ENCODE measurements at places on chromosomes 5 and 9.

DNA sequence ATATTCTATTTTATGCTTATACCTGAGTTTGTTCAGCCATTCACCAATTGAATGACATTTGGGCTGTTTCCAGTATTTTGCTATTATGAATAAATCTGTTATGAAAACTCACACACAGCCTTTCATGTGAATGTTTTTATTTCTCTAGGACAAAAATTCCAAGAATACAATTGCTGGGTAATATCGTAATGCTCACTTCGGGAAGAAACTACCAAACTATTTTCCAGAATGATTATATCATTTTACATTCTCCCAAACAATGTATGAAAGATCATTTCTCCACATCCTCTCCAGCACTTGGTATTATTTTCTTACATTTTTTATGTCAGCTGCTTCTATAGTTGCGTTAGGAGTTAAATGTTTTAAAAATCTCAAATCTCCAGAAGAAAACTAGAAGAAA lies 58.3 kb upstream of the LHFPL2 start:
- DNase-seq: no peak

GRCh38 chr5:31300501-31300900 lies 107.0 kb downstream of the CDH6 start:
- DNase-seq: no peak

- DNase-seq: no peak
Measured at GRCh38 chr9:120153258-120153657, 426.7 kb downstream of the CDK5RAP2 start.

DNA sequence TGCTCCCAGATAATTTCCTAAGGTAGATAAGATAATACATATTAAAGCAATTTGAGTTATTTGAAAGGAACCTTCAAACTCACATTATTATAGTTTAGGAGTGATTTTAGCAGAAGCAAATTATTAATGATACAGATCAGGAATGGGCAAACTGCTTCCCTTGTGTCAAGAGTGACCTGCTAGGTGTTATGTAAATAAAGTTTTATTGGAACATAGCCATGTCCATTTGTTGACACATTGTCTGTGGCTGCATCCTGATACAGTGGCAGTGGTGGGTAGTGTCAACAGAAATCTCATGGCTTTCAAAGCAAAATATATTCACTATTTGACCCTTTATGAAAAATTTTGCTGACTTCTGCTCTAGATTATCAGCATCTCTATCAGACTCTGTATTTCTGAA lies 11.4 kb upstream of the BASP1 start:
- DNase-seq: no peak

DNA sequence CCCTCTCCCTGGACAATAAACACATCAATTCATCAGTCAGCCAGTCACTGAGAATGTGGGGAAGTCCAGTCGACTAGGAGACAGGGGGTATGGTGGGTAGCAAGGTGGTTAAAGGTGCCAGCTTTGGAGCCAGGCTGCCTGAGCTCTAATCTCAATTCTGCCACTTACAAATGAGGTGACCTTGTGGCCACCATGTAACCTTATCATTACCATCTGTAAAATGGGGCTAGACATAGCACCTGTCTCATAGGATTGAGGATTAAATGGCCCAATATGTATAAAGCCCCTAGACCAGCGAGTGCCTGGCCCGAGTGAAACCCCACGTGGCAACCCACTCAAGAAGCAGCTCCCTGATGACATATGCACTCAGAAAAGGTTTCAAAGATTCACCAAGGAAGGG lies 73.3 kb upstream of the TBC1D2 start:
- DNase-seq: no peak

GRCh38 chr5:141725891-141726290 lies 43.9 kb upstream of the ARAP3 start:
- DNase-seq: no peak

GRCh38 chr9:122954253-122954691 lies 13.5 kb downstream of the RABGAP1 start:
- DNase-seq: no peak

DNA sequence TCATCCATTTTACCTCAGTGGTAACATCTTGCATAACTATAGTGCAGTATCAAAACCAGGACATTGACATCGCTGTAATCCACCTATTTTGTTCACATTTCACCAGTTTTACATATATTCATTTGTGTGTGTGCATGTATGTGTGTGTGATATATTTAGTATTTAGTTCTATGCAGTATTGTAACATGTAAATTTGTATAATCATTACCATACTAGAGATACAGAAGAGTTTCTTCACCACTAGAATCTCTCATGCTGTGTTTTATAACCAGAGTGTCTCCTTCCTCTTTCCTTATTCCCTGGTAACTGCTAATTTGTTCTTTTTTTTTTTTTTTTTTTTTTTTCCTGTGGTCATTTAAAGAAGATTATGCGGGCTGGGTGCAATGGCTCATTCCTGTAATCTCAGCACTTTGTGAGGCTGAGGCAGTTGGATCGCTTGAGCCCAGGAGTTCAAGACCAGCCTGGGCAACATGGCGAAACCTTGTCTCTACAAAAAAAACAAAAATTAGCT lies 11.0 kb downstream of the RASA1 start:
- DNase-seq: no peak

DNA sequence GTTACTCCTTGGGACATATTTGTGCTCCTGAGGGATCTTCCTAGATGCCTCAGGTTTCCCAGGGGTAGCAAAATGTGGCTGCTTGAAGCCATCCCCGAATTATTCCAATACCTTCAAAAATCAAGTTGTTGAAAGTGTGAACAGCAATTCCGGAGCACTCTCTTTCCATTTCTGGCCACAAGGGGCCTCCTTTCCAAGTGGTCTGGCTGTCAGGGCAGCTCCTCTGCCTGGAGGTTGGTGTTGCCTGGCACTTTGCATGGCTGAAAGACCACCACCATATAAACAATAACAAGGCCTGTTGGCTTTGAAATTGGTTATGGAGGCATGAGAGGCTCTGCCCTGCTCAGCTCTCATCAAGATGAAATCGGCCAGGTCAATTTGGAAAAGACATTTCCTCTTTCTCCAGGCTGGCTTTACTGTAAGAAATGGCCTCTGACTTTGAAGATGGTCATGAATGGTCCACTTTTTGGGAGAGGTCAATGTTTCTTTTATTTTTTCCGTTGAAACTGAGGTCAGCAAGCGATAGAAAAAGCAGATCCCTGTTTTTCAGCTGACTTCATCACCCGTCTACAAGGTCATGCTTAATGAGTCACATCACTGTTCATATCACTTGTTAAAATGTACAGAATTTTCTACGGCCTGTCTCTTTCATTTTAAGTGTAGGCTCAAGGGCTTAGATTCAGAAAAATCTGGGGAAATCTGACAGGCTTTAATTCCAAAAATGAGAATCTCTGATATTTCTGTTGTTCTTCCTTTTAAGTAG lies 481.1 kb upstream of the ZNF608 start:
- no peak for DNase-seq

DNA sequence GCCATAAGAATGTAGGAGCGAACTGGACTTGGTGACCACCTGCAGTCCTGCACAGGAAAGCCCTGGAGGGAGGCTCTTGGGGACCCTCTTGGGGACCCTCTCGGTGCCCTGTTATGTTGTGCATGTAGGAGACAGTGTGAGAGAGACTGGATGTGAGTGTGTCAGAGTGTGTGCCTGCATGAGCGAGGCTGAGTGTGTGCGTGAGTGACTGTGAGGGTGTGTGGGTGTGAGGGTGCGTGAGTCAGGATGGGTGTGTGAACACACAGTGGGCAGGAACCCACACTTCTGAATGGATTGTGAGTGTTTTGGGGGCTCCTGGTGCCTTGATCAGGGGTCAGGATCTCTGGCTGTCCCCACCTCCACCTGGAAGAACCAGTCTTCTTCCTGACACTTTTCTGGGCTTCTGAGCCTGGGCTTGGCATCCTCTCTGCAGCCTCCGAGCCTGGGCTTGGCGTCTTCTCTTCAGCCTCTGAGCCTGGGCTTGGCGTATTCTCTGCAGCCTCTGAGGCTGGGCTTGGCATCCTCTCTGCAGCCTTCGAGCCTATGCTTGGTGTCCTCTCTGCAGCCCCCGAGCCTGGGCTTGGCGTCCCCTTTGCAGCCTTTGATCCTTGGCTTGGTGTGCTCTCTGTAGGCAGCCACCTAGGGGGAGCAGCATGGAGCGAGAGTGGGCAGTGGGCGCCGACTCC lies 25.6 kb upstream of the ANKRD33B start:
- no peak for DNase-seq

GRCh38 chr5:32151198-32151597 lies 22.9 kb downstream of the GOLPH3 start:
- DNase-seq: no peak

DNA sequence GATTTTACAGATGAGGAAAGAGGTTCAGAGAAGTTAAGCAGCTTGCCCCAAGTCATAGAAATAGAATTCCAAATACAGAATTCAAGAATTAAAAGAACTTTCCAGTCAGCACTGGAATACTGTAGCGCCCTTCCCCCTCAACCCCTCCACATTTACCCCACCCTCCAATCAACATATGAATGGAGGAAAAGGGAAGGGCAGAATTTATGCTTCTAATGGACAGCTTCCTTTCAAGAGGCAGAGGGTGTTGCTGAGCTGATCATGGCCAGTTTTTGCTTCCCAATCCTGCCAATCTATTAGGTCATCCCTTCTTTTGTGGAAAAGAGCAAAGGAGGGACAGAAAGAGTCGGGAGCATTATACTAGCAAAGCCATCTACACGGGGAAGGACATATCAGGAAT lies 39.1 kb upstream of the ANKRD31 start:
- no peak for DNase-seq

DNA sequence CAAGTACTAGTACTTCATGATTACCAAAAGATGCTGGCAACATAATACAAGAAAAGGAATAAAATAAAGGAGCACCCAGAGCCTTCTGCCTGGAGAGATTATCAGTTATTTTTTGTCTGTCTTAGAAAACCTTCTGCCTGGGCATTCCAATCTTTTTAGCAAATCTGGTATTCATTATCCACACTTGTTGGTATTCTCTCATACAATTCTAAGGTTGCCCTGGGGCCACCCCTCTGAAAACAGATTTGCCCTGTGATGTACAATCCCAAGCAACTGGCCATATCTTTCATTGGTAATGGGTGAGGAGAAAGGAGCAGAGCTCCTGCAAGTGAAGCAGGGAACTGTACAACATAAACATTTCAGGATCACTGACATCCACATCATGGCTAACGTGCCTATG lies 47.8 kb downstream of the WDR41 start:
- DNase-seq: no peak

DNA sequence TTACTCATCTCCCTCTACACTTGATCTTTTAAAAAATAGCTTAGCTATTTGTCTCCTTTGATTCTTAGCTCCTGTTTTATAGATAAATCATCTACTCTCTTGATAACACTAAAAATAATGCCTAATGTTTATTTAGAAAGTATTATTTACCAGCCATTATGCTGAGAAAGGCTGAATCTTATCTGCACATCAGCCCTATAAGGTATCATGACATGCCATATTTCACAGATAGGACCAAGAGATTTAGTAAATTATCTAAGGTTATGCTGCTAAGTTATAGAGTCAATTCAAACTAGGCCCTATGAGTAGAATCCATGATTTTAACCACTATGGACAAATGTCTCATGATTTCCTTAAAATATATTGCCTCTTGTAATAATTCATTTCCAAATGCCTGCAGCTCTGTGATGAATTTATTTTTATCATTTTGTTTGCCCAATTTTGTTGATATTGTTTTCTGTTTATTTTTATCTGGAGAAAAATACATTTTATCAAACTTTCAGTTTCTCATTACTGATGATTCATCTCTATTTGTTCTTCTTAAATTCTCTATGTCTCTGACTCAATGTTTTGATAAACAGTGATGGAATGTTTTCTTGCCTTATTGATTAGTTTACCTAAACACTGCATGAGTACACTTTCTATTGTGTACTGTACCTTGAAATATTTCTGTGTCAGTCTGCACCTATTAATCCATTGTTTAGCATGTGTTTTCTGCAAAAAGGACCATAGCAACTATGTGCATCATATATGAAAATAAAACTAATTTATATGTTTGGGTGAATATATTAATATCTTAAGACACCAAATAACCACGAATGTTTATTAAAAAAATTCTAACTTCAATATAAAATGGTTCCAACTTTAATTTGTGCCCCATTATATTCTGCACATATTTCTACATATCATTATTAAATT lies 300.8 kb downstream of the CDH9 start:
- DNase-seq: no peak

DNA sequence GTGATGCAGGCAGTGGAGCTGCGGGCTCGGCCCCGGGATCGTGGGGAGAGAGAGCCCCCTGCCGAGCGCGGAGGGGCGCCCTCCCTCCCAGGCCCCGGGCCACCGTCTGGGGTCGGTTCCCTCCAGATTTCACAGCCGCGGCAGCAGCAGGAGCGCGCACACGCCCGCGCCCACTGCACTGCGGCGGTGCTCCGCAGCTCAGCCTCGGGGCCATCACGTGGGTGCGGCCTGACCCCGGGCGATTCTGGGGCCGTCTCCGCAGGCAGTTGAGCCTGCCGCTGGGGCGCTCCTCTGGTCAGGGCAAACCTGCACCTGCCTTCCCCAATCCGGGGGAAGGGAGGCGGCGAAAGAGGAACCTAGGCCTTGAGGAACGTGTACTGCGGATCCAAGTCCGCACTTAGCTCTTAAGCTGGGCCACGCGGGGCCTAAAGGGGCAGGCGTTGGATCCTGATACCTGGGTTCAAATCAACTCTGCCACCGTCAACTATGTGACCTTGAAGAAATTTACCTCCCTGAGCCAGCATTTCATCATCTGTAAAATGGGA lies 9.4 kb upstream of the DELE1 start:
- DNase-seq: no peak

GRCh38 chr5:145178641-145179523 lies 656.3 kb downstream of the PRELID2 start:
- no peak for DNase-seq

- DNase-seq: no peak
Measured at GRCh38 chr9:25742256-25742655, 64.0 kb upstream of the TUSC1 start.

GRCh38 chr5:119386596-119387344 lies 31.0 kb downstream of the TNFAIP8 start:
- DNase-seq: no peak

DNA sequence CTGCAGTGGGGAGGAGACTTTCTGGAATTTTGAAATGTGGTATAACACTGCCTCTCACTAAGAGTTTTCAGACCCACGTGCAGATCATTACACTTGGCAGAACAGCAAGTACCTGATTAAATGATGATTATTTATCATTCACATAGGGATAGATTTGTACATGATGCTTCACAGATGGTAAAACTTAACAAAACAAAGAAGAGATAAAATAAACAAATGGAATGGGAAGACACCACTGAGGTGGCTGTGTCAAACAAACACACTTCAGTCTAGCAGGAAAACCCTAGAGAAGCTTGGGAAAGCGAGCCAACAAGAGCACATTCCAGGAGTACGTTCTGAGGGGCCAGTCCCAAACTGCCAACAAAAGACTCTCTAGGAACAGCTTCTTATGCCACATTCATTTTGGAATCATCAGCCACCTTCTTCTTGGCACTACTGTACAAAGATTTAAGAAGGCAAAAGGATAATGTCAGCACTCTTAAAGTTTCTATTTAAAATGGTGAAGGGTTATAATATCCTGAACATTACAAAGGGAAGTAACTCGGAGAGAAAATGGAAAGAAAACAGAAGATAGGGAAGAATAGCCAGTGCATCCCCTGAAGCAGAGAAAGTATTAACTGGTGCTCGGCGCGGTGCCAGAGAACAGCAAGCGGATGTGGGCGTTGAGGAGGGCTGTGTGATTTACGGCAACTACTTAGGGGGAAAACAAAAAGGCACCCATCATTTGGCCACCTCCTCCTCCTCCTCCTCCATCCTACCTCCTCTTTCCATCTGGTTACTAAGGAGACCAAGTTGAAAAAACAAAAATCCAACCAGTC lies 1.6 kb downstream of the MED27 start:
- DNase-seq: no peak

- DNase-seq: no peak
Measured at GRCh38 chr5:95778713-95779436, 43.7 kb downstream of the GLRX start.

GRCh38 chr9:123073441-123073840 lies 40.0 kb downstream of the GPR21 start:
- DNase-seq: no peak
